ENCODE measurements at places on chromosomes 7 and 10.

GRCh38 chr7:115267503-115267902 lies 345.6 kb downstream of the MDFIC start:
- no peak for DNase-seq

DNA sequence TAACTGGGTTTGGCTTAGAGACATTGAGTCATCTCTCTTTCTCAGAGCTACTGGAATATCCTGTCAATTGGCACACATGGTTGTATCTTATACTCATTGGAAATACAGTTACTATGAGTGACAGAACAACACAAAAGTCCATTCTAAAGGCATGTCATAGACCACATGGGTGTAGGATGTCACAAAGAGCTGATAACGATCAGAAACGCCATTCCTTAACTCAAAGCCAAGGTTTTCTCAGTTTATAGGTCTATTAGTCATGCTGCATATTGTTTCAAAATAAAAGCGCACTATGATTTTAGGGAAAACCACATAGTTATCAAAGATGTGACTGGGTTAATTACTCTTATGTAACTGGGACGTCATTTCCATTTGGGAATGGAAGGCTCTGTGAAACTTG lies 147.2 kb upstream of the FAM171A1 start:
- peak; percentile 30 for DNase-seq

DNA sequence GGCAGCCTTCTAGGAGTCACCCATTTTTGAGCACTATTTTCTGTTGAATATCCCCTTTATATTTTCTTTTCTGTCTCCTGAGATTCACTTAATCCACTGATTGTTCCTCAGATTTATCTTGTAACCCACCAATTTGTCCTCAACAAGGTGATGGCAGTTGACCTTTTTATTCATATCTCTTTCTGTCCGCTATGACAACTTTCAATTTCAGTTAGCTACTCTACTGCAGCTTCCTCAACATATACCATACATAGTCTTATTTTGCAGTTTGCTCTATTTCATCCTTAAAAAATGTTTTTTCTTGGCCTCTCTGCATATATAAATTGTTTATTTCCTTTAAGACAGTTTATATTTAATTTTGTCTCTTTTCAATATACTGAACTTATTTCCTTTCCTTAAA lies 101.3 kb downstream of the THSD7A start:
- no peak for DNase-seq

DNA sequence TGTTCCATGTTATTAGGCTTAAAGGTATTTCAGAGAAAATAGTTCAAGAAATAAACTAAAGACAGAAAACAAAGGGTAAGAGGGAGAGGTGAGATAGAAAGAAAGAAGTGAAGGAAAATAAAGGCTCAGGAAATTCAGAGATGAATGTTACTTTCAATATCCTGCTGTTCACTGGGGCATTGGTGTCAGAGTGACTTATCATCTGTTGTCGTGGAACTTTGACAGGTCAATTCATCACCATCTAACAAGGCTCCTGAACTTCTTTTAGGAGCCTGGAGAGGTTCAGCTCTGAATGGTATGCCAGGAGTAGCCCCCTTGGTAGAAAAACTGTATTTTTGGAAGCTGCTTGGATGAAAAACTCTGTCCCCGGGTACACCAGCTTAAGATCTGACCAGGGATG lies 100.1 kb downstream of the KLF6 start:
- DNase-seq, result no peak

- DNase-seq, result peak; percentile 82
Observed at GRCh38 chr10:116771101-116771958, 29.0 kb upstream of the HSPA12A start.

DNA sequence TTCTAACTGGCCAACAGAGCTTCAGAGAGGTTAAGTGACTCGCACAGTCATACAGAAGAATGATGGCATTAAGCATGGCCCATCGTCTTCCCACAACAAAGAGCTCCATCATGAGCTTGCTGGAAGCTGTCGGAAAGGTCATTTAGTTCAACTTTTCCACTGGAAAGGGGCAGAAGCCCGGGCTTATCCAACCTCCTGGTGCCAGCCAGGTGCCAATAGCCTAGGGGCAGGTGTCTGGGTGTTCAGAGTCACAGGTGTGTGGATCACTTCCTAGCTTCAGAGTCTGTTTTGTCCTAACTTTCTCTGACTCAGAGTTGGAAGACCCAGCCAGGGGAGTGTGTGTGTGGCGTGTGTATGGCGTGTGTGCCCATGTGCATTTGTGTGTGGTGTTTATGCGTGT lies 1.3 kb upstream of the TRPV6 start:
- DNase-seq, result no peak

GRCh38 chr10:102120142-102120990 lies at the start of gene LDB1:
Gene LDB1 (minus strand): TSS chr10:102120368. CDS start chr10:102120110, 258 bp downstream.
- DNase-seq, result peak; percentile 72

DNA sequence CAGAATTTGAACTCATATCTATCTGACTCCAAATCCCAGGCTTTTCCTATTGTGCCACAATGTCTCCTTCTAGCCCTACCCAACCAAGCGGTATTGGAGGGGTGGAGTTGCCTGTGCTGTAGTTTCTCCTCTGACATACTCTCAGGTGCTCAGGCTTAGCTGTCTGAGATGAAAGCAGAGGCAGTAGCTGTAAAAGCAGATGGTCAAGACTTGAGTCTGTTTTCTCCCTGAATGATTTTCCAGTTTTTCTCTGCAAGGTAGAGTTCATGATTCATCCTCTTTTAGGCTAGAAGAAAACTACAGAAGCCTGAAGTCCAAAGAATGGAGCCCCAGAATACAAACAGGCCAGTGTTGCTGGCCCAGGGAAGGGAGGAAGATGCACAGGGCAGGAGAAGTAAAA lies 130.0 kb downstream of the PDE1C start:
- no peak for DNase-seq

Measured in fibroblast of the aortic adventitia (primary cell).